ENCODE measurements at places on chromosomes 5 and 9. TPM values are rescaled to one million over a fixed set of nuclear protein-coding genes. Genes with fewer than 3 reads are reported as not detected.

SRP19 gene
- total RNA-seq, result 93.8 TPM

SELENOP gene
- total RNA-seq, result 79.4 TPM

NEUROG1 gene
- total RNA-seq, result not detected

PNPLA7 gene
- 1.7 TPM for total RNA-seq

TMEM215 gene
- not detected for total RNA-seq

INSYN2B gene
- total RNA-seq, result 2.9 TPM

PTGDS gene
- total RNA-seq, result 0.60 TPM

SYK gene
- not detected for total RNA-seq

FAM114A2 gene
- total RNA-seq, result 45.5 TPM

BSPRY gene
- not detected for total RNA-seq

PPP2R2B gene
- total RNA-seq, result not detected

WNT8A gene
- total RNA-seq, result not detected

QRFP gene
- total RNA-seq, result not detected

PGM5 gene
- total RNA-seq, result 128 TPM

F2RL2 gene
- total RNA-seq, result 0.14 TPM

DDX31 gene
- 15.0 TPM for total RNA-seq

GALT gene
- 36.8 TPM for total RNA-seq

FOXI1 gene
- not detected for total RNA-seq

AK8 gene
- total RNA-seq, result 0.09 TPM

MED10 gene
- total RNA-seq, result 11.6 TPM

Measured in dermis blood vessel endothelial cell (primary cell).